ENCODE measurements at places on chromosomes 12 and 14. TPM values are rescaled to one million over a fixed set of nuclear protein-coding genes. Genes with fewer than 3 reads are reported as not detected.

The RABGGTA gene
- 46.8 TPM for total RNA-seq

The MIP gene
- not detected for total RNA-seq

The RGS6 gene
- total RNA-seq = not detected

The KRT77 gene
- total RNA-seq = not detected

The HOXC11 gene
- total RNA-seq = not detected

The NTS gene
- total RNA-seq = not detected

The RAPGEF3 gene
- 2.0 TPM for total RNA-seq

The GZMB gene
- not detected for total RNA-seq

The OAS2 gene
- total RNA-seq = 11.1 TPM

The MYO1H gene
- total RNA-seq = under 0.01 TPM

The TSPAN8 gene
- total RNA-seq = 0.07 TPM

The BHLHE41 gene
- total RNA-seq = 1.1 TPM

The GPR137C gene
- under 0.01 TPM for total RNA-seq

The SRP54 gene
- 108 TPM for total RNA-seq

The ARHGAP9 gene
- not detected for total RNA-seq

The TAS2R30 gene
- total RNA-seq = 0.68 TPM

The IFNG gene
- not detected for total RNA-seq

The ZNF385A gene
- 6.2 TPM for total RNA-seq

The RTN1 gene
- total RNA-seq = not detected

The SLC35F4 gene
- total RNA-seq = 0.21 TPM

The PZP gene
- total RNA-seq = not detected

All from nasal cavity respiratory epithelium epithelial cell of viscerocranial mucosa (primary cell).